ENCODE measurements at places on chromosomes 7 and 10. TPM values are rescaled to one million over a fixed set of nuclear protein-coding genes. Genes with fewer than 3 reads are reported as not detected.

The SLC35G1 gene
- polyA plus RNA-seq, result 4.3 TPM

The ITIH2 gene
- polyA plus RNA-seq, result 0.12 TPM

DNA sequence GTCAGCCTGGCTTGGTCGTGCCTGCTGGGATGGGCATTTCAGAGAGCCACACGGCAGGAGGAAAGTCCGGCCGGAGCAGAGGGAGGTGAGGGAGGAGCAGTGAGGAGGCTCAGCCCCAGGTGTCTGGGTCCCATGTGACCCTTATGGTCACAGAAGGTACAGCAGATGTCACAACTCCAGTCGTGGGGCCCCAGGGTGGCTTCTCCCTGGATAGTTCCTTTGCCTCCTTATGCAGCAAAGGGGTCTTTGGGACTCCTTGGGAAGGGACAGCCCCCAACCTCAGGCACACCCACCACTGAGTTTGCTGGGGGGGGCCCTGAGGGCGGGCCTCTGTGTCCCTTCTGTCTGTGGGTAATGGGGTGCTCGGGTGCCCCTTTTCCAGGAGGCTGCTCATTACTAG lies 19.6 kb upstream of the PRKAG2 start:
- no peak for DNase-seq

DNA sequence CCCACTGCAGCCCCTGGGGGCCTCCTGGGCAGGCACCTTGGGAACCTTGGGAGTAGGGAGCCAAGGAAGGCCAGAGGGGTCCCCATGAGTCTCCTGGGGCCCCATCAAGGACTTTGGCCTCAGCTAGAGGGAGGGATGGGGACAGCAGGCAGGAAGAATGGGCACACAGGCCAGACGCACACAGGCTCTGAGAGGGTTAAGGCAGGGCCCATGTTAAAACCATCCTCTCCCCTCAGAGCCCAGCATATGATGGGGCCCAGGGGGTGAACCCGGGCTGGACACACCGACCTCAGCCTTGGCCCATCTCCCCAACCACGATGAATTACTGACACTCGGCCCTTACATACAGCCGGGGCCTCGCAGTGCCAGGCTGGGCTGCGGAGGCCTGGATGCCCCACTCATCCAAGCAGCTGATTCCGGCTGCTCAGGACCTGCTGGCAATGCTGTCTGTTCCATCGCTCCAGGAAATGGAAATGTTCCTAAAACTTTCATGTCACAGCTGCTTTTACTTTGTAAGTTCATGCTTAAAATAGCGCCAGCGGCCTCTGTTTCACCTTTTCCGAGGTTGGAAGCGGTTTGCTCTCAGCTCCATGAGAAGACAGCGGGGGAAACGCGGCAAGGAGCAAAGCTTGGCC lies 17.3 kb upstream of the INPP5A start:
- DNase-seq, result peak; percentile 91

GRCh38 chr7:10940704-10941355 lies 32.8 kb upstream of the PHF14 start:
- no peak for DNase-seq

The LBX1 gene
- 12.4 TPM for polyA plus RNA-seq

- DNase-seq, result no peak
These were observed 31.6 kb upstream of the AKR1C1 start for GRCh38 chr10:4931587-4931986.

The MYPN gene
- polyA plus RNA-seq, result 110 TPM

DNA sequence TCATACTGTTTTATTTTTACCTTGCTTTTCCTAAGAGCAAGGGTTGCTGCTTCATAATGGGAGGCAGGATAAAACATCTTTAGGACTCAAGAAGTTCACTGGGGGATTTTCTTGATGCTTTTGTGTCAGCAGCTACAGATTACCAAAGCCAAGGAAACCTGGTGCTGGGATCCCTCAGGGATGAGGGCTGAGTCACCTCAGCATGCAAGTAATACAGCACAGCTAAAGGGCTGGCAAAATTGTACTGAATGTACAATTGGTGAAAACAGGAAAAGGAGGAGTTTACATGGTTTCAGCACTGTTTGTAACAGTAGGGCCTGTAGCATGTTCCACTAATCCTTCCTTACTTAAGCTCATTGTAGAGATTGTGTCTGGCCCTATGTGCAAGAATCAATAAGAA lies 1056.8 kb downstream of the SORCS1 start:
- DNase-seq, result no peak

The OR2F1 gene
- polyA plus RNA-seq, result not detected

The NEURL1 gene
- polyA plus RNA-seq, result 40.7 TPM

DNA sequence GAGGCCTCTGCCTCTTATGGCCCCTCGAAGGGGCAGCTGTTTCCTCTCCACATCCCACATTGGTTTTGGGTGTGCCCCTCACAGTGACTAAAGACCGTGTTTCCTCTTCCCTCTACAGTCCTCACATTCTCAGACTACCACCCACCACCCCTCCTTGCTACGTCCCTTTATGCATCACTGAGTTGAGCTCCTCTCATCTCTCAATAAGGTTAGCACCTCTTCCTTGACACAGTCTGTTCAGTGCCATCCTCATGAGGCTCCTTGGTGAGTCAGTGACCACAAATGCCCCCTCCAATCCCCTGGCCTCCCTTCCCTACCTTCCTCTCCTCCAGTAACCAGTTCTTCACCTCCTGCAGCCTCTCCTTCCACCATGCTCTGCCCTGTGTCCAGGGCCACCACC lies 239.1 kb upstream of the MYO3A start:
- DNase-seq, result no peak

DNA sequence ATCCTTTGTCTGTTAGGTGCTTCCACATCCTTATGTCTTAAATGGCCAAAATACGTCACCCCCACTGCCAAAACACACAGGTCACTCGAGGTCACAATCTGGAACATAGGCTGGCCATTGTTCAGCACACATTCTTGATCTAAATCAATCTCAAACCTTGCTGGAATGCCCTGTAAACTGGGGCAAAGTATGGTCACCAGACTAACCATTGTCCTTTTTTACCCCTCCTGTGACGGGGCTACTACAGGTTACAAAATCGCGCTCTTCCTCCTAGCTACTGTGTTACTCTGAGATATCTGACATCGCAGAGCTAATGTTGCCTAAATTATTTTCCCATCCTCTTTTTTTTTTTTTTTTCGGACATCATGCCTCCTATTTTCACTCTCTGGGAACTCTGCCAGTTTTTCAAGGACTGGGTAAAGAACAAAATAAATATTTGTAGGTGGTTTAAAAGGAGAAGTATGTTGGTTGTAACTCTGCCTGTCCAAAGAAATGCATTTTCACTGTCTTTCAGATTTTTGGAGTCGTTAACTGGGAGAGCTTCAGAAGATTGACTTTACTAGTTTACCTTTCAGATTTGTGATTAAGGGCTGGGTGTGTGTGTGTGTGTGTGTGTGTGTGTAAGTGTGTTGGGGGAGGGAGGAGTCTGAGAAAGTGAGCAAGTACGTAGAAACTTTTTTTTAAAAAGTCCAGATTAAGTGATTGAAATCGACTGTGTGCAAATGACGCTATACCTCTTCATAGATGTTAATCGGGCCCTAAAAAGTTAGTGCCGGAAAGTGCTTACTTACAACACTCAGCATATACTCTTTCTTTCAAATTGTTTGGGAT lies 942 bp upstream of the KIAA1217 start:
- DNase-seq, result peak; percentile 34

DNA sequence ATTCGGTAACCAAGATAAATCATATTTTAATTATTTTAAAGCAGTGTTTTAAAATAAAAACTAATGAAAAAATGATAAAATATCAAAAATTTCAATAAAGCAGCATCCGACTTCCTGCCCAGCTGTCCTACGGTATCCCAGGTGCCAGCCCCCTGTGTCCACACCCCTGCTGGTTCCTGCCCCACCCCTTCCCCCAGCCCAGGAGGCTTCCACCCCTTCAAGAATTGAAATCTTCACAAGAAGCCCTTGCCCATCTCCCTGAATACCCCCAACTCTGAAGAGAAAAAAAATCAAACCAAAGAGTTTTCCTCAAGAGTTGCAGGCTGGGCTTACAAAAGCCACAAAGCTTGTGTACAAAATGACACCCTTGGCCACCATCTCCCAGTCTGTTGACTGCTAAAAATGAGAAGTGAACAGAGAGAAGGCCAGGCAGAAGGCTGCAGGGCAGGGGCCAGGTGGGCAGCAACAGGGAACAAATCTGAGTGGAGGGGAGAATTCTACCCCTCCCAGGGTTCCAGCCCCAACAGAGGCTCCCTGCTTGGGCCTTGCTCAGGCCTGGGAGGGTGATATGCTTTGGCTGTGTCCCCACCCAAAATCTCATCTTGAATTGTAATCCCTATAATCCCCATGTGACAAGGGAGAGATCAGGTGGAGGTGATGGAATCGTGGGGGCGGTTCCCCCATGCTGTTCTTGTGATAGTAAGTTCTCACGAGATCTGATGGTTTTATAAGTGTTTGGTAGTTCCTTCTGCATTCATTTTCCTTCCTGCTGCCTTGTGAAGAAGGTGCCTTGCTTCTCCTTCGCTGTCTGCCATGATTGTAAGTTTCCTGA lies 14.5 kb downstream of the GPRIN2 start:
- DNase-seq, result no peak

DNA sequence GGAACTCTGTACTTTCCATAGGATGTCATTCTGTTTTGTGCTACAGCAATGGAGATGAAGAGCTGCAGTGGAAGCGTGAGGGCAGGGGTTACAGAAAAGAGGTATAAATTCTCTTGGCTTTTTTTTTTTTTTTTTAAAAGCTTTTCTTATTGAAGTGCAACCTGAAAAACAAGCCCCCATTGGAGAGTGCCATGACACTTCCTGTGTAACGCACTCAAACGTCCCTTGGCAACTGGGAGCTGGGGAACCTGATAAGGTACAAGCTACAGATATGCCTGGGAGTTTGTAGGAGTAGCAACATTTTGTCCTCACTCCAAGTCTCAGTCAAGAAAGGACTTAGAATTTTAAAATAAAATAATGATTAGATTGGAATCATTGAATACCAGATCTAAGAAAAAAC lies 512.1 kb downstream of the RPS24 start:
- no peak for DNase-seq

DNA sequence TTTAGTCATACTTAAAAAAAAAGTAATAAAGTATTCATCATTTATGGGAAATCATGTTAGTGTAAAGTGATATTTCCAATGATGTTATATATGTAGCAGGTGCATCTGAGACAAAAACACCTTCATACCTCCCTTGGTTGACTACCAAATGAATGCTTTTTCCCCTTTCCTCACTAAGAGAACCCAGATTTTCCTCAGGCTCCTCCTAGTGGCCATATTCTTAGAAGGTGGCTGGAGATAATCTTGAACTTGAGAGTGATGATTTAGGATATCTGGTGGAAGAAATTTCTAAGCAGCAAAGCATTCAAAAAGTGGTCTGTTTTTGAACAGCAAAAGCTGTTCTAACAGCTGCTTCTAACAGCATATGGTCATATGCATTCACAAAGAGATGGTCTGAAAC lies 16.8 kb upstream of the DNAH11 start:
- DNase-seq, result no peak

DNA sequence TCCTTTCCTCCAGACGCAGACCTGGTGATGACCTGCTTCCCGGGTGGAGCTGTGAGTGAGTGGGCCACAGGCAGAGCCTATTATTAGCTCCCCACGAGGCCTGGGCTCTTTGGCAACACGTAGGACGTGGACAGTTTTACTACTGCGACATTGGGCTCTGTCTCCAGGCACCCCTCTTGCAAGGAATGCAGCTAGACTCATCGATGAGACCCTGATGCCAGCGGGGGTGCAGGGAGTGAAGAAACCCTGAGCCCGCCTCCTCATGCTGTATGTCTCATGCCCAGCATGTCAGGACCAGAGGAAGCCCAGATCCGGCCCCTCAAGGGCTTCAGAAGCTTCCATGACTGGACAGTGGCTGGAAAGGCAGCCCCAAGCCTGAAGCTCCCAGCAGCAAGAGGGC lies 161.9 kb downstream of the TCERG1L start:
- DNase-seq, result no peak

DNA sequence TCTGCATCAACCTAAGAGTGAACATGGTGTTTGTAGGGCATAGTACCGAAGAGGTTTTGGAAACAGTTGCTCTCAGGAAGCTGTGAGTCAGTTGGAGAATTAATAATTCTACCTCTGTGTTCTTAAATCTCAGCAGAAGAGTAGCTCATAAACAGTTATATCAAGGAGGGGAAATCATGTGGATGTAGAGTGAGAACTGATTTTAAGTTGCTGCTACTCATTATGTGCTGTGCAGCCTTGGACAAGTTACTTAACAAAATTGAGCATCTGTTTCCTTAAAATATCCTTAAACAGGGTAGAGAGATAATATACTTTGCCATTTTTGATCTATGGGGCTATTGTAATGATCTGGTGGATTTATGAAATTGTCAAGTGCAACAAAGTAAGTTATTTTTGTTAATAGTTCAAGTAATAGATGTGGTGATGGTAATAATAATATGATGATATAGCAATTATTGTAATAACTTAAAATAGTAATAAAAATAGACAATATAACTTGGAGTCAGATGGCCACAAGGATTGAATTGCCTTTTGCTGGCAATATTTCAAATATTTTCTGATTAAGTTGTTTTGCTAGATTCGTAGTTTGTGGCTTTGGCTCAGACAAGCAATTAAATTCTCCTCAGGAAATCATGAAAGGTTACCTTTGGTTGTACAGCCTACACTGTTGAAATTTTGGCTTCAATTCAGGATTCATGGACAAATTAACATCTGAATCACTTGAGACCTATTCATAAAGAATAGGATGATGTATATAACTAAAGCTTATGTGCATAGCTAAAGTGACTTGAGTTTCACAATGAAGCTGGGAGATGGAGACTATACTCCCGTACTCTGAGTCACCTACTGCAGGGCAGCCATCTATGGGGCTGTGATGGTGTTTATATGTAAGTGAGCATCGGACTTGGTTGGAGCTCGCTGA lies 228.5 kb downstream of the CDK14 start:
- no peak for DNase-seq

DNA sequence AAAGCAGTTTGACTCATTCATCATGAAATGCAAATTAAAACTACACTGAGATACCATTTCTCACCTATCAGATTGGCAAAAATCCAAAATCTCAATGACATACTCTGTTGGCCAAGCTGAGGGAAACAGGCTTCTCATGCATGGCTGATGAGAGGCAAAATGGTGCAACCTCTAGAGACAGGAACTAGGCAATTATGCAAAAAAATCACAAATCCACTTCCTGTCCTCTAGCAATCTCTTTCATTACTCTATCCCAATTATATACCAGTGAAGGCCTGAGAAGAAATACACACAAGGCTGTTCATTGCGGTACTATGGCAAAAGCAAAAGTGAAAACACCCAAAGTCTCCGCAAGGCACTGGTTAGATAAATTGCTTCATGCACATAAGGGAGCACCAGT lies 25.9 kb upstream of the PTPRN2 start:
- no peak for DNase-seq

DNA sequence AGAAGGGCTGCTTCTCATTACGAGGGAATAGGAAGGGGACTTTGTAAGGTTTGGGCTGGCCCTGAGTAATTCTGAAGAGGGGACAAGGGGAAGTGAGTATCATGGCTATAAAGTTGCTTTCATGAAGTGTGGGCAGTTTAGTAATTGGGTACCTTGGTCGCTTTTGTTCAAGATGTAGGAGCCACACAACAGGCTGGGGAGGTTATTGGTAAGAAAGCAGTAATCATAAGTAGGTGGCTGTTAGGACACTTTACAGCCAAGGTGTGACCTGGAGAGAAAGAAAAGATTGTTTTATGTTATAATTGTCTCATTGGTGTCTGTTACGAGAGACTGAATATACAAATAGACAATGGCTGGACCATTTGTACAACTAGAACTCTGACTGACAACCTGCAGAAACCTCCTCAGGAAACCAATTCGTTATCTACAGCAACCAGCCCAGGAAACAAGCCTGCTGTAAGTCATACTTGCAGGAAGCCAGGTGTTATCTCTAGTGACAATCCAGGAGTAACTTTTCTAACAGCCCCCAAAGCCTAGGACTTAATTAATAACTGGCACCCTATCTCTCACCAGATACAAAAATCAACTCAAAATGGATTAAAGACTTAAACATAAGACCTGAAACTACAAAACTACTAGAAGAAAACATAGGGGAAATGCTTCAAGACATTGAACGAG lies 5.0 kb upstream of the CCM2 start:
- no peak for DNase-seq
